Activated CD8-positive, alpha-beta memory T cell treated with anti-CD3 and anti-CD28 coated beads, Interleukin-2, amount 50 U/mL, for 4 hours (primary cell): ENCODE measurements at places on chromosomes 7 and 10.
A peak's percentile ranks its signal among the peaks of the same experiment; 100 is the strongest.

GRCh38 chr7:152624228-152624627, 51.7 kb downstream of the XRCC2 start:
- no peak for DNase-seq

- no peak for DNase-seq
Observed at GRCh38 chr10:17004801-17005380, 124.7 kb downstream of the CUBN start.

GRCh38 chr10:121677880-121678279, 79.6 kb upstream of the FGFR2 start:
- DNase-seq, result no peak

GRCh38 chr7:1535701-1536454, 5.4 kb downstream of the MAFK start:
- DNase-seq, result no peak

GRCh38 chr10:95445223-95445836, 115.8 kb downstream of the SORBS1 start:
- DNase-seq, result no peak

GRCh38 chr10:123882681-123883445, 8.7 kb downstream of the CPXM2 start:
- no peak for DNase-seq

DNA sequence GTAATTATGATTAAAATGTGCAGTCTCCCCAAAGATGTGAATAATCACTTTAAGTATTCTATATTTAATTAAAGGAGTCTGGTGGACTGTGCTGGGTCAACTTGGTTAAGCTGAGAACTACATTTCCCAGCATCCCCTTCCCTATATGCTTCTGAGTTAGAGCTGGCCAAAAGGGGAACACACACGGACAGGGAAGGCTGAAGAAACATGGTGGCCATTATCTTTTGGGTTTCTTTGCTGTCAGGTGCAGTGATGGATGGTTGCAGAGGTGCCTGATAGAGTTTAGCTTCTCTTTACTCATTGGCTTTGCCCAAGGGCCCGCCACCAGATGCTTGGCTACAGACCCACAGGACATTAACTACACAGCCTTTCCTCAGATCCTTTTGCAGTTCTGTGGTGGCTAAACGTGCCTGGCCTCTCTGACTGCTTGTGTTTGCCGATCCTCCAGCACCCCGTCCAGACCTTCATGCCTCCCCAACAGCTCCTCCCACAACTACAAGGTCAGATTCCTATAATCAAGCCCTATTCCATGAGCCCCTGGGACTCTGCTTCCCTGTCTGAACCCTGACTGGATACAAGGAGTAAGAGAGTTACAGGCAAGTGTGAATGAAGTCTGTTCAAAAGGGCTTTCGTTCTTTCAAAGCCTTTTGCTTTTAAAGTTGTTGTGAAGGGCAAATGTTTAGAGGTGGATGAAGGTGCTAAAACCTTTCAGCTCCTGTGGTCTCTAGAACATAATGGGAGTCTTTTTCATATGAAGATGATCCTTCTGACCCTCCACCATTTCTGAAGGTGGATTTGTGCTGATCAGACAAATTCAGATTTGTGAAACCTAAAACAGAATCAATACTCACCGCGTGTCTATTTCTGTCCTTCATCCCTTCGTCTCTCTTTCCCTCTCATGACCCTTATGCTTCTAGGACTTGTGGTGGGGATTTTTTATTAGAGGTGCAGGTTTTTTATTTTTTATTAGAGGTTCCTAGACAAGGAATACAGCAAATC, 21.5 kb downstream of the BUB3 start:
- DNase-seq, result no peak

GRCh38 chr7:102914585-102914984, 1.8 kb downstream of the LRRC17 start:
- DNase-seq, result no peak

DNA sequence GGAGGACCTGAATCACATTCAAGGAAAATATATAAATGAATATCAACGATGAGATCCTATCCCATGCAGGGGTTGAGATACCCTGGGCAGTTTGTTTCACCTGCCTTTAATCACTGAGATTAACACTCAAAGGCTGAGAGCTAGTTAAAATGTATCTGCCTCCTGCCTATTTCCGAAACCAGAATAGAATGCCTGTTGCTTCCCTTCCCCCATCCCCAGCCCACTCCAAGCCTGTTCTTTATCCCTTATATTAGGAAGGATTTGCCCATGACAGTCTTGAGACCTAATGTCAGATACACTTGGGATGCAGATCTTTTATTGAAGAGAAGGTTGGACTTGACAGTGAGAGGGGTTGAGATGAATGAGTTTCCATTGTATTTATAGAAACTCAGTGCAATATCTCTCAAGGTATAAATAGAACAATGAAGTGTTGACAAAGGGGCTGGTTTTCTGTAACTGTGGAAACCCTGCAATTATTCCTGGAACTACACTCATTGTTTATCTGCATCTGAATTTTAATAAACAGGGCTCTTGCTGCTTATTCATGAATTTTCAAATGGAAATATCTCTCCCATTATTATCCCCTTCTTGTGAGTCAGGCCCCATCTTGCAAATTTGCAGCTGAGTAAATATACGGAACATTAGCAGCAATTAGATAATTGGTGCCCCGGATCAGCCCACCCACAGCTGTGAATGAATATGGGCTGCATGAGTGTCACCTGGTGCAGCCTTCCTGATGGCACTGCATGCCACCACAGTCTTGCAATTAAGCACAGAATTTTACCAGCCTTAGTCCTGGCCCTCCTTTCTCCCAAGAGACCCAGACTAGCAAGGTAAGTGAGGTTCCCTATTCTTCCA, 66.7 kb downstream of the SORCS3 start:
- DNase-seq, result no peak

- DNase-seq, result no peak
Observed at GRCh38 chr7:55265836-55266642, 99.1 kb upstream of the LANCL2 start.

GRCh38 chr7:93941945-93942344, 20.4 kb downstream of the GNG11 start:
- DNase-seq, result no peak

GRCh38 chr7:98913026-98913425, 34.7 kb downstream of the TRRAP start:
- DNase-seq, result no peak

GRCh38 chr10:34377833-34378232, 437.3 kb downstream of the PARD3 start:
- DNase-seq, result no peak

DNA sequence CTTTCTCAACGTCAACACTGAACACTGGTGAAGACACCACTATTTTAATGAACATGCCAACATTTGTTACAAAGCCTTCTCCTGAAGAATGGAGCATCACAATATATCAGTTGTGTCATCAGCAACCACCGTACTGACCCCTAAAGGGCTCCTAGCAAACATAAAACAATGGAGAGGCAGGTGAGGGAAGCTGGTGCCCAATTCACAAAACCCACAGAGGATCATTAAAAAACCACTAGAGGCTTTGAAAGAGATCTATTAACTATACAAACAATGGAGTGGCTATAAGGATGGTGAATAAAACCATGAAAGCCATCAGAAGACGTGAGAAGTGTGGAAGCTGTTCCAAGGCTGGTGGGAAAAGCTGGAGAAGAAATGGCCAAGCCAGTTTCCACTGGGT, 150.8 kb downstream of the FAM107B start:
- DNase-seq, result no peak

GRCh38 chr10:10542477-10542876, 475.2 kb upstream of the CELF2 start:
- DNase-seq, result no peak

- no peak for DNase-seq
Observed at GRCh38 chr10:74008212-74008731, 10.4 kb downstream of the VCL start.

- DNase-seq, result no peak
Observed at GRCh38 chr7:81484261-81484660, 285.6 kb downstream of the HGF start.

DNA sequence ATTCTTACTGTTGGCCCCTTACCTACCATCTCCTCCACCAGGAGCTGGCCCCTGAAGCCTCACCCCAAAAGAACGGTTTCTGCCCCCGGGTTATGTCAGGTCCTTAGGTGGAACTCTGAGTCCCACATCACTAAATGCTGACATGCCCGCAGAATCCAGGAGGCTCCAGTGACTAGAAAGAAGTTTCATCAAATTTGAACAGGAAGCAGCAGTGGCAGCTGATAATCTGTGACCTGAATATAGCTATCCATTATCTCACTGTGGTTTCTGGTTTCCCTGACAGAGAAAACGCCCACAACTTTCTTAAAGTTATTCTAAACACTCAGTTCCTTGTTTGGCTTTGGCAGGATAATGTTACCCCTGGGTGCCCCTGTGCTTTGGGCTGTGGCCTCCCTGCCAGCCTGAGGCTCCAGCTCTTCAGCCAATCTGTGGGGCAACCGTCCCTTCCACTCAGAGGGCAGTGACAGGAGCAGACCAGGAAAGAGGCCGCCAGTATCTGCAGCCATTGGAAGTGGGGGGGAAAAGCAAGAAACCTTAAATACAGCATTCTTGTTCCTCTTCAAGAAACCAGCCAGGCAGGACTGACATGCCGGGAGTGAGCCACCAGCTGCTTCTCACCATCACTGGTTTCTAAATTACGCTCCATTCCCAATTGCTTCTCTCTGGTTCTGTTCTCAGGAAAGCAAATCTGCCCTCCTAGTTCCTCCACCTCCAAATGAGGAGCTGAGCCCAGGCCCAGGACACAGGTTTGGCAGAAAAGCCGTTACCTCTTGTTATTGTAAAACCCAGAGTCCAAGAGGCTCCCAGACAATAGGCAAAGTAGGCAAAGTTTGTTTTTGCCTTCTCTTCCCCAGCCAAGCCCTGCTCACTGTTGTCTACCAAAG, 41.2 kb upstream of the VCL start:
- DNase-seq, result no peak

DNA sequence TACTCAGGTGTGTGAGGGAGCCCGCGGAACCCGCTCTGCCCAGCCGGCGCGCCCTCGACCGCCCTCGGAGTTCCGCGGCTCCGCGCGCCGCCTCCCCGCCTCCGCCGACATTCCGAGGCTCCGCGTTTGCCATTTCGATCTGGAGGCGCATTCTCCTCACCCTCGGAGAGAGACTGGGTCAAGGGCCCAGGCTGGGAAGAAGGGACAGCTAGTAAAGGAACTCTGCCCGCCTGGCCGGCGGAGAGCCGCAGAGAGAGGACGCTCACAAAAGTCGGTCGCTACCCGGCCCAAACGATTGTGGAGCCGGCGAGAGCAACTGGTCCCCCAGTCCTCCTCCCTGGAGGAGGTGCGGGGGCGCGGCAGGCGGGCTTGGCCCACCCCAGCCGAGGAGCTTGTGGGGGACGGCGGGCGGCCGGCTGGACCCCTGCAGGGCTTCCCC, 74.5 kb upstream of the LEP start:
- no peak for DNase-seq

GRCh38 chr10:85612378-85612775, 754.2 kb downstream of the GRID1 start:
- DNase-seq, result no peak

DNA sequence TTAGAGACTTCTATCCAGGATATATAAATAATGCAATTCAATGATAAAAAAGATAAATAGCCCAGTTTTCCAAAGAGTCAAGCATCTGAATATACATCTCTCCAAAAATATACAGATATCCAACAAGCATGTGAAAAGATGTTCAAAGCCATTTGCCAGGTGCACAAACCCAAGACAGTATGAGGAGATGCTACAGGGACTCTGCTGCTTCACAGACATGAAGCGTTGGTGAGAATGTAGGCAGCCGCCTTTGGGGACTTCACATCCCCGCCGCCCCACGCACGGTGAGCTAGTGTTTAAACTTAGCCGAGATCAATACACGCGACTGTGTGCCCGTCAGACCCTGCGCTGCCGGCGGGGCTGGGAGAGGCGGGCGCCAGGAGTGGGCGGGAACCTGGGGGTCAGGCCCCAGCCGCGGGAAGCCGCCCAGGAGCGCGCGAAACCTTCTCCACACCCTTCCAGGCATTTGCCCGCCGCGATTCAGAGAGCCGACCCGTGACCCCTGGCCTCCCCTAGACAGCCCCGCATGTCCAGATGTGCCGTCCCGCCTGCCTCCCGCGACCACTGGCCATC, 927 bp upstream of the ALOX5 start:
- peak; percentile 34 for DNase-seq

DNA sequence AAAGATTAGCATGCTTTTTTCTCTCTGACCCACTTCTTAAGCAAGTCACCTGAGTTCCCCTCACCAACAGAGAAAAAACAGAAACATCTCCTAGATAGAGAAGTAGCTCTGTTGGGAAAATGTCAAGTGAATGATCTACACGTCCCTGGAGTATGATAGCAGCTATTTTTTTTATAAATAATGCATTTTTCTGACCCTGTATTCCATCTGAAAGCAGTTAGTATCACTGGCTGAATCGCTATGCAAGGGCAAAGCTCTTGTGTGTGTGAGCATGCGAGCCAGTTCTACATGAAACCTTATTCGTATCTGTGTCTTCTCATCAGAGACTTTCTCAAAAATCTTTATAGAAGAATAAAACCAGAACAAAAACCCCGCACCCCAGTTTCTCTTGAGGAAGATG, 8.2 kb downstream of the ANKMY2 start:
- no peak for DNase-seq

DNA sequence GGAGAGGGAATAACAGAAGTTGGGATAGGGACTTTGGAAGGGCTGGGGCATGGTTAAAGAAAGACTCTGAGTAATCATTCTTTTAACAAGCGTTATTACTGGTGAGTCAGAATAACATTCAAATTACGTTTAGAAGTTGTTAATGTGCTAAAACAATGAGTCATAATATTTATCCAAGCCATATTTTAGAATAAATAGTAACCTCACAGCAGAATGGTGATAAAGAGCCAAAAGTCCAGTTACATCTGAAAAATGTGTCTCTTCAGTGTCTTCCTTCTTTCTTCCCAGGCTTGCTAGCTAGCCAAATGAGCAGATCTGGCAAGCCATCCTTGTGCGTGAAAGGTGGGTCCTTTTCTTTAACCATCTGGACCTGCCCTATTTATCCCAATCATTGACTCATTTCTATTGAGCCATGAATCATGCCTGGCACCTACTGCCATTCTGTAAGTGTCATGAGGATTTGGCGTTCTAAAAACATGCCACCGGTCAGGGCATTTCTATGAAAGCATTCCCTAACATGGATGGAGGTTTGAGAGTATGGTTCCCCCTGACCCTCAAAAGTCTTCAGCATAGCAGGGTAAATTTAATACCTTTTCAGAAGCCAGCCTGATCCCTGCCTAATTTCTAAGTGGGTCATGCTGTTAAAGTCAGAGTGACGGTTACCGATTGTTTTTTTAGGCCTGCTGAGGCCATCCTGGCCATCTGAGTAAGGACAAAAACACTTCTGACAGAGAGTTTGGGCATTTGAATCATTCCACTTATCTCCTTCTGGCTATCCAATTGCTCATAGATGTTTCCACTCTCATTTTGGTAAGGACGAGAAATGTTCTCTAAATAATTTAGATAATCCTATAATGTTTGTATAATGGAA, 26.9 kb downstream of the MYPN start:
- no peak for DNase-seq
